ENCODE measurements at places on chromosomes 3 and 15.

GRCh38 chr3:37968813-37969595 is 21.6 kb upstream of the VILL start:
- DNase-seq, result no peak

DNA sequence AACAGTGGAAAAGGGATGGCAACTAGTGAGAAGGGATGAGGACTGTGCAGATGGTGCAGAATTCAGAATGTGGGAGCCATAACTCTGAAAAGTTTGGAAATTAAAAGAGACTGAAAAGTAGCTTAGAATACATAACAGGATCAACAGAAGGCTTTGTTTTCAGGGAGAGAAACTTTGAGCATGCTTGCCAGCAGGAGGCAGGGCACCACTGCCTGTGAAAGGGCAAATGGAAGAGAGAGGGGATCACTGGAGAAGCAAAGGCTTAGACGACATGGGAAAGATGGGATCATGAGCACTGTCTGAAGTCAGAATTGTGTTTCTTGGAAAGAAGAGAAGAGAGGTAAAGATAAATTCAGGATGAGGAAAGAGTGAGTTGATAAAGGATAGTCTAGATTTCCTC is 99.6 kb downstream of the ABI3BP start:
- DNase-seq, result no peak

DNA sequence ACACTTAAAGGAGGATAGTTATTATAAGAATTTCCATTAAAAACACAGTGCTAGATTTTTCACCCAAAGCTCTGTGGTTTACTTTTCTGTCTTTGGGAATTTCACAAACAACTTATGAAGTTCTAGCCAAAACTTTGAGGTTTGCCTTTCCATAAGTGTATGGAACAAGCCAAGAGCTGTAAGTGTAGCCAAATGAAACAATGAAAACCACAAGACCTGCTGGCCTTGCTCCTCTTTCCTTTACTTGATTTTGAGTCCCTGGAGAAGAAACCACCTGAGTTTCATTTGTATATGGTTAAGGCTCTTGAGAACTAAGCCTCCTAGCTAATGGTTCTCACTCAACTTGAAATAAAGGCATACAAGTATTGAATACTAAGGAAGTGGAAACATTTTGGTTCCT is 365.3 kb upstream of the EPHA3 start:
- no peak for DNase-seq

GRCh38 chr15:59936741-59937140 is 67.4 kb upstream of the FOXB1 start:
- DNase-seq, result no peak

DNA sequence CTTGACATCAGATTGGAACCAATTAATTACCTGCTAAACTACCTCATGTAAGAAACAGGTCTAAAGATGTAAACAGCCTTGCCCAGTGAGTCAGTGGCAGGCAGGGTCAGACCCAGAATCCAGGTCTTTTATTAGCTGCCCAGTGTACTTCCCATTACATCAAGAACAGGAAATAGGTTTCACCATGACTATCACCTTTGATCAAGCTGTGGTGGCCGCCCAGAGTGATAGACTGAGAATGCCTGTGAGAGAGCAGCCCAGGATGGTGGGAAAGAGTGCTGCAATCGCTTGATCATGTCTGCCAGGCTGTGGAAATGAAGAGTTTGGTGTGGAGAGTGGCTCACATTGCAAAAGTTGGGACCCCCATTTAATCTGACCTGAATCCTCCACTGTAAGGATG is 61.3 kb upstream of the PIAS1 start:
- no peak for DNase-seq

DNA sequence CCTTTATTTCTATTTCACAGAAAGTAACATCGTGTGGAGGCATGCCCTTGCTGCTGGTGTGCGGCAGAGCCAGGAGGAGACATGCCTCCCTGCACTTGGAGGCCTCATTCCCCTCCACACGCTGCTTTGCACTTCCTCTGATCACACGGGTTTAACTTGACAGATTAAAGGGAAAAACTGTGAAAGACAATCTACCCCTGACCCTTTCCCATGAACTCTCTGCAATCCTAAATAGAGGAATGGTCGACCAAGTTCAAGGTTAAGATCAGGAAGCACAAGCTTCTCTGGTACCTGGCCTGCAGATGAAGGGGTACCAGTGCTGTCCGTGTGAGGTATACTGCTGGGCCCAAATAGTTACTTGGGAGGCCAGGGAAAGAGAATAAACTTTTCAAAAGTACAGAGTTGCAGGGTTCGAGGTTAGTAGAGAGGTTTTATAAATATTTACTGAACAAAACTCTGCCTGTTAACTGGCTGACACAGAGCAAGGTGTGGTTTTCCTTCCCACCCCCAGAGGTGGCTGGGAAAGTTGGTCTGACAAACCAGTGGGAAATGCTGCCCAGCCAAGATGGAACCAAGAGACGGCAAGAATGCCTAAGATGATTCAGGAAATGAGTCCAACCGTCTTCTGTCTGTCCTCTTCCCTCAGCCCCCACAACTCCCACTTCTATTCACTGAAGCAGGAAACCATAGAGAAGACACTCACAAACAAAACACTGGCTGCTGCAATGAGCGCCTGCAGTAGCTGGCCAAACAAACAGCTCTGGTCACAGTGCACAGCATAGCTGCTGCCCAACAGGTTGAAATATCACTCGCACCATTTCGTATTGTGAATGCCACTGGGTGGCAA is 79.6 kb downstream of the IGF2BP2 start:
- peak; percentile 18 for DNase-seq

GRCh38 chr3:30760737-30761136 is 133.7 kb downstream of the GADL1 start:
- DNase-seq, result no peak

DNA sequence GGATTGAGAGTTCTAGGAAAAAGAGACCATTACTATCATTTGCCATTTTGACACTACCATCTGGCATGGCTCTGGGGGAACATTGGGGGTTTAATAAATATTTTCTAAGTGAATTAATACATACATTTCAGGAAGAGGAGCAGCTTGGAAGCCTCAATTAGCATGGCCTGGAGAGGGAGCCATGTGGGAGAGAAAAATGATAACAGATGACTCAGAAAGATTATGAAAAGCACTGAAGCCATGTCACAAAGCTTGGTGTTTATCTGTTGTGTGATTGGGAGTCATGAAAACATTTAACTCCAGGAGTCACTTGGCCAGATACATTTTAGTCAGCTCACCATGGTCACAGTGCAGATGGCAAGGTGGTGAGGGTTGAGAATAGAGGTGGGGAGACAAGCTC is 121.0 kb downstream of the SSR3 start:
- DNase-seq, result no peak

- DNase-seq, result peak; percentile 64
Measured at GRCh38 chr3:127015282-127016042, 32.5 kb downstream of the PLXNA1 start.

GRCh38 chr3:139202226-139202958 is 141.4 kb upstream of the MRPS22 start:
- no peak for DNase-seq

DNA sequence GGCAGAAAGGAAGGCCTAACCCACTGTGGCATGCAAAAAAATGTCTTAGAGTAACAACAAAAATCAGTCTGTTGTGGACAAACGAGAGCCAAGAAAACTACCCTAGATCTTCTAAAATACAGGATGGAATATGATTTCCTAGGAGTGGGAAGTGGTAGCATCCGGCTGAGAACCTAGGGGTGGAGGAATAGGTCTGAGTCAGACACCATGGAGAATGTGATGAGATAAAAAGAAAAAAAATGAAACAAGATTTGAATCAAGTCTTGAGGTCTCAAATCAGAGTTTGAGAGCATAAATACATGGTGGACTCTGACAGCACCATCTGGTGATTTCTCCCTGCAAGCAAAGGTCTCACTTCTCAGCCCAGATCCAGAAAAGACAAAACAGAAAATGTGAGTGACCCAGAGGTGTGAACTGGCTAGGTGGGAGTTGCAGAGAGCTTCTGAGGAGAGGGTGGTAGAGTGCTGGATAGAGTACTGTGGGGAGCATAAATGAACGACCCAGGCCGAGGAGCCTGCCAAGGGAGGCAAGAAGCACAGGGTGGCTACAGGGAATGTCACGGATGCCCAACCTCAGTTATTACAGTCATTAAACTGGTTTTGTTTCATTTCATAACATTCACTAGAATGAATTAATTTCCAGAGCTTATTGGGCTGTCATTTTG is 27.6 kb upstream of the VEPH1 start:
- no peak for DNase-seq

GRCh38 chr3:126816986-126817777 is 113.1 kb downstream of the CHCHD6 start:
- no peak for DNase-seq

GRCh38 chr3:105413343-105413887 is 46.7 kb downstream of the ALCAM start:
- no peak for DNase-seq

GRCh38 chr3:1179146-1179545 is 86.3 kb downstream of the CNTN6 start:
- no peak for DNase-seq

DNA sequence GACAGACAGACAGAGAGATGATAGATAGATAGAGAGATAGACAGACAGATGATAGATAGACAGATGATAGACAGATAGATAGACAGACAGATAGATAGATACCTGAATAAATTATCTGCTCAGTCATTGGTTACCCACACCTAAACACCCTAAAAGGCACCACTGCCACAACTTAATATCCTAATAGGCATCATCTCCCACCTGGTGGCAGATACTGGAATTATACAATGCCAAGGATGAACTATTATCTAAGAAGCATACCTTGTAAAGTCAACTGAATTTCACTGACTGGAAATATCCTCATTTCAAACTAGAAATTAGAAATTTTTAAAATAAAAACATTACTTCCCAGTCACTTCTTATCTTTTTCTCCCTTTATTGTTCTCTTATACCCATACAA is 19.4 kb upstream of the ATP8B4 start:
- no peak for DNase-seq

GRCh38 chr3:155392138-155392537 is 98.7 kb upstream of the STRIT1 start:
- no peak for DNase-seq

- DNase-seq, result no peak
Measured at GRCh38 chr3:65412588-65412987, 626.1 kb downstream of the MAGI1 start.

GRCh38 chr15:101346928-101347327 is 51.9 kb upstream of the SNRPA1 start:
- DNase-seq, result no peak

DNA sequence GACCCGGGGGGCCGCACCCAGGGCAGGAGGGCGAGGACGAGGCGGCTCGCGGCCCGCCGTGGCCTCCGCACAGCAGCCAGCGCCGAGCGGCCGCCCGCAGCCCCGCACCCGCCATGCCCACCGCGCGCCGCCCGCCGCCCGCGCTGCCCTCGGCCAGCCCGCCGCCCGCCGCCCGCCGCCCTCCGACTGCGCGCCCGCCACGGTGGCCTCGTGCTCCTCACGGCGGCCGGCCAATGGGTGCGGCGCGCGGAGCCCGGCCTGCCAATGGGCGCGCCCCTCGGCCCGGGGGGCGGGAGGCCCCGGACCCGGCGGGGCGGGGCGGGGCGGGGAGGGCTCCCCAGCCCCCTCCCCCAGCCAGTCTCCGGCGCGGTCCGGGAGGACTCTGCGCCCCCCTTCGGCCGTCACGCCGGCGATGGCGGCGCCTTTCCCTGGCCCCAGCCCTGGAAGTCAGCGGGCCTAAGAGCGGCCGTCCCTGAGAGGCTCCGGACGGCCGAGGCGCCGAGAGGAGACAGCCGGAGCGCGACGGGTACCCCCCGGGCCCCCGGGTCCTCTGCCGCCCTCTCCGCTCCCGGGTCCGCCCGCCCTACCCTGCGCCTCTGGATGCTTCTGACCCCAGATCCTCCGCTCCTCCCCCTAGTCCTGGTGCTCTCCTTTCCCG is at the start of gene NT5DC2:
Gene NT5DC2 (minus strand): TSS at position 235 of the 658 bp plus-strand sequence. CDS start 120 bp downstream, at position 115.
- DNase-seq, result peak; percentile 93

- no peak for DNase-seq
Measured at GRCh38 chr15:64690008-64690407, 85.4 kb downstream of the RBPMS2 start.

DNA sequence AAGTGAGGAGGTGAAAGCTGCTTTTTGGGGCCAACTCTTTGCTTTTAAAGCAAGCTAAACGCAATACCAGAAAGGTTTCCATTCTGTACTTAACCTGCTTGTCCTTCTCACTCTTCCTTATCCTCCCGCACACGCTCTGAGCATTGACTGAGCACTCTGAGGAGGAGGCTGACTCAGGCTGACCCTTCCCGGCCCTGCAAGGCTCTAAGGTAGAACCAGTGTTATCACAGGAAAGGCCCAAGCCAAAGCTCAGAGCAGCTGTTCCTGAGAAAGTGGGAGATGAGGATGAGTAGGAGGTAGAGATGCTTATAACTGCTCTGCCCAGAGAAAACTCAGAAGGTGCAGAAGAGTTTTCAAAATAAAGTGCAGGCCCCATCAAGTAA is 2.3 kb downstream of the B3GNT5 start:
- DNase-seq, result no peak

DNA sequence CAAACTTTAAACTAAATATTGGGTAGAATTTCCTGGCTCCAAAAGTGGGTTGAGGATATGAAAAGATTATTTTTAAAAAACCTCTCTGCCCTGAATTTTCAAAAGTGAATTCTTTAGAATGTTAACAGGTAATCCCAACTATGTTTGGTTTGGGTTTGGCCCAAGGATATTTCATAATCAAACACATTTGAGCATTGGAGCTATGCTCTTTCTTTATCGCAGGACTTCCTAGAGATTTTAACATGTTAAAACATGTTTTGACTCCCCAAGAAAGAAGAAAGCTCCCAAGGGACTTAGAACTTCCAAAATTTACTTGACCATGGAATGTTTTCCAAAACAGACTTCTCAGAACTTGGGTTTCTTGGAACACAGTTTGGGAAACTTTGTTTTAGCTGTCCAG is 75.6 kb upstream of the SYNPR start:
- no peak for DNase-seq

GRCh38 chr3:71863563-71864190 is 78.7 kb upstream of the PROK2 start:
- DNase-seq, result no peak

GRCh38 chr3:42539871-42540714 is 37.6 kb downstream of the VIPR1 start:
- peak; percentile 74 for DNase-seq

GRCh38 chr3:7340795-7341194 is 479.9 kb downstream of the GRM7 start:
- DNase-seq, result no peak

- no peak for DNase-seq
Measured at GRCh38 chr3:150069154-150069527, 98.4 kb upstream of the PFN2 start.

DNA sequence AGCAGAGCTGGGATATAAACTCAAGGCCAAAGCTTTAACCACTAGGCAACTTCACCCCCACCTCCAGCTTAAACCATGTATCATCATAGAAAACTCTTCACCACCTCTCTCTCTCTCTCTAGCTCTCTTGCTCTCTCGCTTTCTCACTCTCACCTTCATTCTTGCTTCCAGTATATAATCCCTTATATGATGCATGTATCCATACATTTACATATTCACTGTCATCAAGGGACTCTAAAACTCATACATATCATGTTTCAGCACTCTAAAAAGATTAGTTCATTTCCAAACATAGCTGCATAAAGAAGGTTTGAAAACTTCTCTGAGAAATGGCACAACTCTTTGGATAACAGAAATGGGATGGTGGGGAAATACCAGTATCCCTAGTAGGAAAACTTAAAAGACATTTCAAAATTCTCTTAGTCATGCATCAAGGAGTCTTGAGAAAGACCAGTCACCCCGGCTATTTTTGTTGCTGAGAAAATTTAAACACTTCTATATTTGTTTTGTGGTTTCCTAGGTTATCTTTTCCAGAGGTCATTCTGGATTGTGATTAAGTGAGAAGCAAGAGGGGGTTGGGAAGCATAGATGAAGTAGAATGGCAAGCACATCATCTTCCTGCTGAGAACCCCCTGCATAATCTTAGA is 447.8 kb upstream of the THBS1 start:
- DNase-seq, result no peak
